ENCODE measurements at places on chromosomes 12 and 14.

- DNase-seq = no peak
These were observed 238.4 kb downstream of the TMEM132D start for GRCh38 chr12:129665414-129665813.

- DNase-seq = no peak
These were observed 54.3 kb downstream of the DENND5B start for GRCh38 chr12:31536672-31537071.

- no peak for DNase-seq
These were observed 11.6 kb downstream of the FGD6 start for GRCh38 chr12:95205685-95206084.

GRCh38 chr12:116188581-116188980 is 88.9 kb downstream of the MED13L start:
- DNase-seq = no peak

DNA sequence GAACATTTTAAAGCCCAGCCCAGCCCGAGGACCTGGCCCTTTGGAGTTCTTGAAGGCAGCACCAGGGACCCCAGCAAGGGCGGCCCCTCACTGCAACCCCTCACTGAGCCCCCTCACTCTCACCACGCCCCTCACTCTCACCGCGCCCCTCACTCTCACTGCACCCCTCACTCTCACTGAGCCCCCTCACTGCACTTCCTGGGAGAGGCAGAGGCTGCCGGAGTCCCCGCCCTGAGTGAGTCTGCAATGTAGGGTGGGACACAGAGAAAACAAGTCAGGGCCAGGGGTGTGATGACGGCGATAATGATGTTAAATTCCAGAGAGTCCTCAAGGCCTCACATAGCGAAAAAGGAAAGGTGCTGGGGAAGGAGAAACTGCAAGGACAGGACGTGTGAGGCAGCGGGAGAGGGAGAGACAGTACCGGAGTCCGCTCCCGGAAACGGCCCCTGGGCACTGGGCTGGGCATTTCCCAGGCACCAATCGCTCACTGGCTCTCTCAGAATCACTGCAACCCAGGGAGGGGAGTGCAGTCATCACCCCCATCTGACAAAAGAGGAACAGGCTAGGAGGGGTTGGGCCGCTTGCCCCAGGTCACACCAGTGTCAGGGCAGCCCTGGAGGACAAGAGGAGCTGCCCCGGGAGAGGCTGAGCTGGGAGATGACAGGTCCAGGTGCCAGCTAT is 24.9 kb downstream of the CCDC88C start:
- DNase-seq = no peak

GRCh38 chr12:130219929-130220705 is 57.9 kb downstream of the FZD10 start:
- no peak for DNase-seq

GRCh38 chr14:98244966-98245569 is 1026.9 kb downstream of the BCL11B start:
- DNase-seq = no peak

GRCh38 chr12:27635349-27635972 is 60.8 kb upstream of the REP15 start:
- no peak for DNase-seq

- DNase-seq = no peak
These were observed 110.0 kb upstream of the RESF1 start for GRCh38 chr12:31849090-31849687.

DNA sequence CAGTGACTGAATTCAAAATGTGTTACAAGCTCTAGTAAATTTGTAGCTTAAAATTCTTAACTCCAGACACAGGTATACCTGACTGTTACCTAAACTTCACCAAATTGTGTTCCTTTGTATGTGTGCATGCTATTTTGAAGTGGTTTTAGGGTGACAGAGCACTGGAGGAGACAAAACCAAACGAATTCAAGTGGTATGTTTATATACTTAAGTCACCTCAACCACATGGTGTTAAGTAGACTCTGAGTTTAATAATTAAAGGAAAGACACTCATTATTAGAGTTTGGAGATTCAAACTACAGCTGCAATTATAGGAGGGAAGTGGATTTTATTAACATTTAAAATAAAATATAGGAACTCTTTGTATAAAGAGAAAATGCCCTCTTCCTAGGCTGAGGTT is 84.3 kb downstream of the PLCZ1 start:
- no peak for DNase-seq

GRCh38 chr12:568486-568885 is 94.8 kb downstream of the NINJ2 start:
- DNase-seq = no peak

DNA sequence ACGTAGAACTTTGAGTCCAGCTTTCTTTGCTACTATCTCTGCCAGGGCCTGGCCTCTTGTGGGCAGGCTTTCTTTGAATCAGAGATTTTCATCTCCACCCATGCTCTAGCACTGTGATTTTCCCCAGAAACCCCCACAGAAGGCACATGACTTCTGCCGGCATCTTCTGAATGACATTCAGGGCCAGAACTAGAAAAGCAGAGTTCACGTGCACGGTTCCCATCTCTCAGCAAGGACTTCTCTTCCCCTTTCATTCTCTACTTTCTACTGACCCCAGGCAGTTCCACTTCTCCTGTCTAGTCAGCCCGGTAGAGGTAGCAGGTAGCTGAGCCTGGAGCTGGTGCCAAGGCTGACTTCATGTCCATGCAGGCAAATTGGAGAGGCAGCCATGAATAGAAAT is 26.9 kb downstream of the BATF start:
- no peak for DNase-seq

DNA sequence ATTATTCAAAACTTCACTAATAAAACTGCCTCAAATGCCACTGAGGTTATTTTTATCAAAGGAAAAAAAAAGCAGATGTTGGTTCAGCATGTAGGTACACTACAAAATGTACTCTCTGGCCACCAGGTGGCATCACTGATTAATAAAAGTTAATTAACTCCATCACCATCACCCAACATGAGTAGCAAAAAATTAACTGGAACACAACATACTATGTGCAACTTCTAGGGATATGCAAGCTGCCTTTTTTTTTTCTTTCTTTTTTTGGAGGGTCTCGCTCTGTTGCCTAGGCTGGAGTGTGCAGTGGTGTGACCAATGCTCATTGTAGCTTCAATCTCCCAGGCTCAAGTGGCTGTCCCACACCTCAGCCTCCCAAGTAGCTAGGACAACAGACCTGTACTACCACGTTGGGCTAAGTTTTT is 43.8 kb upstream of the NR2C1 start:
- peak; percentile 49 for DNase-seq

- no peak for DNase-seq
These were observed 70.3 kb downstream of the SLC15A4 start for GRCh38 chr12:128753438-128753837.

- no peak for DNase-seq
These were observed 216.0 kb upstream of the DAAM1 start for GRCh38 chr14:58972233-58973017.

GRCh38 chr12:43749016-43749415 is 9.6 kb downstream of the PUS7L start:
- no peak for DNase-seq

GRCh38 chr12:94679554-94680195 is 29.3 kb upstream of the TMCC3 start:
- no peak for DNase-seq

GRCh38 chr12:24903329-24904088 is 45.4 kb downstream of the BCAT1 start:
- no peak for DNase-seq

DNA sequence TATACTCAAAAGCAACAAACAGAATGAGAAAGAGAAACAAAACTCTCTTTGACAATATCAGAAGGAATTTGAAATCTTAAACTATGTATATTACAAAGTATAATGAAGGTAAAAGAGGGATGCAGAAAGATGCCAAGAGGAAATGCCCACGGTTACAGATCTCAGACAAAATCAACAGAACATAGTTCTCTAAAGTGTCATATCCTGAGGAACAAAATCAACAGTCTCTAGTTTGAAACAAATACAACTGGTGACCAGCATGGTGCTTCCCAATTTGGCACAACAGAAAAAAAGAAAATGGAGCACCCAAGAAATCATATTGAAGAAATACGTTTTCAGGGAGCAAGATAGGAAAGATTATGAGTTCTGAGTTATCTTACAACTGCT is 116.5 kb downstream of the METTL25 start:
- DNase-seq = no peak

All from activated CD4-positive, CD25-positive, alpha-beta regulatory T cell treated with anti-CD3 and anti-CD28 coated beads, Interleukin-2, amount 50 U/mL, for 16 hours (primary cell).